T follicular helper cell (primary cell): ENCODE measurements at places on chromosomes 3 and 15.

DNA sequence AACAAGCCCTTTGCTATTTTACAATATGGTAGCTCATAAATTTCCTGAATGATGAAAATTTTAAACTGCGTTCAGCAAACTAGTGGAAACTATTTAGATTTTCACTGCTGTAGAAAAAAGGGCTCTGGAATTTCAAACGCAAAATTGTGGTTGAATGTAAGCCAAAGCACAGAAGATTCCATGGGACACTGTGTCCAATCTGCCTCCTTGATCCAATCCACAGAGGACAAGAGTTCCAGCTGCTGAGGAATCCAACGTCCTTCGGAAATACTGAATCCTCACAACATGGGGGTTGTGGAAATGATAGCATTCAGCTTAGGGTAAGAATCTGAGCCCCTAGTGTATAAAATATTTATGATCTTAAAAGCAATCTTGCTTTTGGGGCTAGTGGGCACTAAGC lies 161.0 kb downstream of the PLD1 start:
- DNase-seq, result no peak

- no peak for DNase-seq
These were observed 139.0 kb downstream of the MCTP2 start for GRCh38 chr15:94370206-94370935.

DNA sequence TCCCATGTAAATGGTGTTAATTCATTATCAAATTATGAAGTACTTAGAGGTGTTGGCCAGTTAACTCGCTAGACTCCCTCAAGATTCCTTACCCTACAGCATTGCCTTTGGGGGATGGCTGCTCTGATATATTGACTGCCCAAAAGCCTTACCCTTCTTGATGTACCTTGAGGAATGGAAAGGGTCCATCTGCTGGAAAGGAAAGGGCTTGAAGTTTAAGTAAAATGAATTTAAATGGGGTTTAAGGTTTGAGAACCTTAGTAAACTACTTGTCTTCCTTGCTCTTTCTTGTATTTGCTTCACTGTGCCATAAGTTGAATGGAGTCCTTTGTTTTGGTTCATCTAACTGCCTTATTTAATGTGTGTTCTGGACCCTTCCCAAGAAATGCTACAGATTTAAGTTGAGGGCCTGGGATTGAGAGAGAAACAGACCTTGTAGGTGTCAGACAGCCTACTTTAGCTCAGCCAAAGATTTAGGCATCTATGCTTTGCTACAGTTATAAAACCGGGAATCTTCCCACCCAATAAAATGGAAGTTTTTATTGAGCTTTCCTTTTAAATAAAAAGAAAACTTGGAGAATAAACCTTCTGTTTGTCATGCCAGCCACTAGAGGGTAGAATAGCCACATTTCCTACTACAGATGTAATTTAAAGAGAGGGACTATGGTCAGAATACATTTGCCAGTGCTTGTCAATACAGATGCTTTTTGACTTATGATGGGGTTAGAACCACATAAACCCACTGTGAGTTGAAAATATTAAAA lies 25.3 kb downstream of the CMSS1 start:
- no peak for DNase-seq

DNA sequence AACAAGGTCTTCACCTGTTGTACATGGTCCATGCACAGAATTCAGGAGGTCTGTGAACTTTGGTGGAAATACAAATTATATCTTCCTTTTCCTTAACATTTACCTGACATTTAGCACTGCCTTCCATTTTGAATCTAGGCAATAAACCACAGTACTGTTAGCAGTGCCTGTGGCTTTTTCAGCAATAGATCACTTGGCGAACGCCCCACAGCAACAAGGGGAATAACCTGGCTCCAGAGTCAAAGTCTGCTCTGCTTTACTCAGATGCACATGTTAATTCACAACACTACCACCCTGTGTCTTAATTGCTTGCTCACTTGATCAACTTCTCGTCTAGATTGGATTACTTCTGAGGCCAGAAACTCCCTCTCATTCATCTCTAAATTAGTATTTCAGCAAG lies 414.6 kb upstream of the PROK2 start:
- no peak for DNase-seq

DNA sequence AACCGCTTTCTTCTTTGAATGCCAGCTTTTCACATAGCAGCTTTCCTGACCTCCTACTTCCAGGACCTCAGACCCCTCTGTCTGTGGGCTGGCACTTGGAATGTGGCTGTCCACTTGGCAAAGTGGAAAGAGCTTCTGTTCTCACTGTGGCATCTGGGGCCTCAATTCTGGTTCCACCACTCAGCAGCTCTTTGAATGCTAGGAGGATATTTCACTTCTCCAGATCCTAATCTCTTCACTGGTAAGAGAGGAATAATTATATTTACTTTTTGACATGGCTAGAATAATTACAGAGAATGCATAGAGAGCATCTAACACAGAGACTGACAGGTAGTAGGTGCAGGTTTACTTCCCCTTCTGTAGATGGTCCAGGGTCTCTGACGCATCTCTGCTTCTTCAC lies 405.9 kb downstream of the LPP start:
- no peak for DNase-seq

DNA sequence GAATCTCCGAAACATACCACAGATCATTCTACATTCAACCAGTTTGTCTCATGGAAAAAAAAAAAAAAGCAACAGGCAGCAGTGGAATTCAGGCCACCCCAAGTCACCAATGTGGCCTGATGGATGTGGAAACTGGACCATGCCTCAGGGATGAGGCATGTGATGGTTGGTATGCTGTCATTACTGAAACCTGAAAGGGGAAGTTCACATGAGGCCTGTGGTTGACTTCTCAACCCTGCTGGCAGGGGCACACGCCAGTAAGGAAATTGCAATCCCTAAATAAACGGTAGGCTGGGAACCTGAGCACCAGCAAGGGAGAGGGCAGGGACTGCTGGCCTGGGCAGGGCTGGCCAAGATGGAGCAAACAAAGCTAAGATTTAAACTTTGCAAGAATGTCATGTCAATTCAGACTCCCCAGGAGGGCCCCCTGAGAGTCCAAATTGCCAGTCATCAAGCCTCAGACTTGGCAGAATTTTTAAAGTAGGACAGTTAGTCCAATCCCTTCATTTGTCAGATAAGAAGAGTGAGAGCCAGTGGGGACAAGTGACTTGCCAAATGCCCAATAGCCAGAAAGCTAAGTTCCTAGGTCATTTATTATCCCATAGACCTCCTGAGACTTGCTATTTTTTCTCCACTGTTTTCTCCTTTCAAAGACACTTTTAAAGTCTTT lies 310.4 kb downstream of the ERC2 start:
- no peak for DNase-seq

DNA sequence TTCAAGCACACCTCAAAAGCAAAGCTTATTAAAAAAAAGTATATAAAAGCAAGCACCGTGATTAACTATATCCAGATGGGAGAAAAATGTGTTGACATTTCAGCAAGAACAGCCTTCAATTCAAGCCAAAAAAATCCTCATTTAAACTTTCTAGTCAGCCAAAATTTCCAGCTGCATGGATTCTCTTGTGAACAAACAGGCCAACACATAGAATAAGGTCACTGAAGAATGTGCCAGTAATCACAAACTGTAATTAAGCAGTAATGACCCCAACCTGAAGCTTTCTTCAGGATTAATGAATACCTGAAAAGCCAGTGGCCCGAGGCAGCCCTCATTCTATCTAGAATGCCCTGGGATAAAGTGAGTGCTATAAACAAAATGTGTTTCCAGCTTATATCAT lies 130.7 kb upstream of the KCNMB2 start:
- no peak for DNase-seq

DNA sequence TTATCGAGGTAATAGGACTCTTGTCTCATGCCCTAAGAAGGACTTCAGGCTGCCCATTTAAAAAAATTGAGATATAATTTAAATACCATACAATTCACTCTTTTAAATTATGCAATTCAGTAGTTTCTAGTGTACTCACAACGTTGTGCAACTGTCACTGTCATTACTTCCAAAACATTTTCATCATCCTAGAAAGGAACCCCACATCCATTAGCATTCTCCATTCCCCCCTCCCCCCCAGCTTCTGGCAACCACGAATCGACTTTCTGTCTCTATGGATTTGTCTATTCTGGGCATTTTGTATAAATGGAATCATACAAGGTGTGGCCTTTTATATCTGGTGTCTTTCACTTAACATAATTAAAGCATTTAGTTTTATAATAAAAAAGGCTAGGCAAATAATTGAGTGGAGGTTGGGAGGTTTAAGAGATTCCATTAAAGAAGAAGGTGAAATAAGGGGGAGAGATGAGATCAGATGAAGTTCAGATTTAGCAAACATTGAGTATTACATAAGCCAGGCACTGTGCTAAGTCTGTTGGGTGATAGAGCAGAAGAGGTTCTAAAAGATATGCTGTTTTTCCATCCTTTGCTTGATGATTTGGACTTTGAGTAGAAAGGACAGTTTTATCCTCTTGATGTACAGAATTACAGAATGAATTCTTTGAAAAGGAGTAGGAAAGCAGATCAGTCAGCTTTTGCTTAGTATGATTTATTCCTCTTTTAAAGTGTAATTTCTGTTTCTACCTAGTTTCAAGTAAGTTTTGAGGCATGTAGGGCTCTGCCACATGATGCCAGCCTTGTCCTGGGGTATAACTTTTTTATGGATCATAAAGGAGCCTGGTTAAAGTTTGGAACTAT lies 36.3 kb downstream of the UBE2E2 start:
- no peak for DNase-seq

DNA sequence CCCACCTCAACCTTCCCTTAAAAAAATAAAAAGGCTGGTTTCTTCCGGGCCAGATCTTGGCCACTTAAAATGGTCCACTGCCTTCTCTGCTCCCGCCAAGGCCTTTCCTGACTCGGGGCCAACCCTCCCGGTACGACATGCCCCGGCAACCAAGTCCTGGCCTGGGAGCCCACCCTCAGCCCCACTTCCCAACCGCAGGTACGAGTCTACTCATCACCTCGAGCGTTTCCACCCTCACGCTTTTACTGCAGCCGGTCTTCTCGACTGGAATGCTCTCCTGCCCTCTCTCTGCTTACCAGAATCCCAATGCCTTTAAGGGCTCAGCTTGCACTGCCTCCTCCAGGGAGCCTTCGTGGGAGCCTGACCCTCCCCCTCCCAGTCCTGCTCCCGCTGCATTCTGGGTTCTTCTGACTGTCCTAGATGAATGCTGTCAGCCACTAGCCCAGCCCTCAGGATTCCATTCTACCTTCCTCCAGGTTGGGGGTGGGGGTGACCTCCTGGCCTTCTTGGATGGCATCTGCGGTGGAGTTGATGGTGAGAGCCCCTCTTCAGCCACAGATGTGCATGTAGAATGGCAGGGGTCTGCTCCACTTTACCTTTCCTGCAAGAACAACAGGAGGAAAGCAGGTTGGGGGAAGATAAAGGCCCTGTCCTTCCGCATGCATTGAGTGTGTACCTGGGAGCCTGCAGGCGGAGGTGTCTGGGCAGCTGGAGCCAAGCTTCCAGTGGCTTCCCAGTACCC lies 1.1 kb upstream of the CSRNP1 start:
- no peak for DNase-seq

DNA sequence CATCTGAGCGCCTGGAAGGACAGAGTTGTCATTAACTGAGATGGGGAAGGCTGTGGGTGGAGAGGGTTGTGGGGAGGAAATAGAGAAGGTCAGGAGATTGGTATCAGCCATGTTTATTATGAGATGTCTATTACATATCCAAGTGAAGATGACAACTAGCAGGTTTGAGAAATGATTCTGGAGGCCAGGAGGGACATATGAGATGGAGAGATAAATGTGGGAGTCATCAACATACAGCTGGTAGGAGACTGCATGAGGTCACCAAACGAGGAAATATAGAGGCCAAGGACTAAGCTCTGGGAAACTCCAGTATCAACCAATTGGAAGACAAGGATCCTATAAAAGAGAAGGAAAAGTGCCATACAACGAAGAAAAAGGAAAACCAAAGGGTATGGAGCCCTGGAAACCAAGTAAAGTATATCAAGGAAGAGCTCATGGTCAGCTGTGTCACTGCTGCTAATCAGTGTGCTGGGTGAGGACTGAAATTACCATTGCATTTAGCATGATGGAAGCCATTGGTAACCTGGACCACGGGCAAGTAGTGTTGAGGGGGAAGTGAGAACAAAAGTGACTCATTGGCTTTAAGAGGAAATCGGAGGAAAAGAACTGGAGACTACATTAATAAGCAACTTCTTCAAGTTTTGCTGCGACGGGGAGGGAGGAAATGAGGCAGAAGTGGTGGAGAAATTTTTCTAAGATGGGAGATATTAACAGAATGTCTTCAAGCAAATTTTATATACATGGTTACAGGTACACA lies 14.0 kb upstream of the UACA start:
- DNase-seq, result no peak

- DNase-seq, result no peak
These were observed 306.2 kb upstream of the DPPA4 start for GRCh38 chr3:109643590-109643989.

DNA sequence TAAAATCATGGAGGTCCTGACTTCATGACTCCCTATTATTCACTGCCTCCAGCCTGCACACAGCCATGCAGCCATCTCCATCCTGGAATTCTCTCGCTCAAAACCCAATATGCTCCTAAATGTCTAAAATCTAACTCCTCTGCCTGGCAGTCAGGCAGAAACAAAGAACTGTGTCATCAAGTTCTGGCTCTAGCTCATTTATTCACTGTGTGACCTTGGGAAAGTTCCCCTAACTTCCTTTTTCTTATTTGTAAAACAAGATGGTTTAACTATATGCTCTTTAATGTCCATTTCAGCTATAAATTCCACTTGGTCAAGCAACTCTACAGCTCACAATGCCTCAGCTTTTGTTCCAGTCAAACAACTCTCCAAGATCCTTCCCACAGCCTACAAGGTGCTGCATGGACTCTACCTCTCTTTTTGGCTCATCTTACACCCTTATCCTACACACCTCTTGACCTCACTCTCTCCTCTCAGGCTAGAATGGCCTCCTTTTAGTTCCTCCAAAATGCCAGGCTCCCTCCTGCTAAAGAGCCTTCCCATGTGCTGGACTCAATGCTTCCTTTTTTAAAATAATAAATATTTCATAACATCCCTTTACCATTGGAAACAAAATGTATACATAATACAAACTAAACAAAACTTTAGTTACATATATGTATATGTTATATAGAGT lies 16.4 kb downstream of the PIK3CB start:
- DNase-seq, result no peak

DNA sequence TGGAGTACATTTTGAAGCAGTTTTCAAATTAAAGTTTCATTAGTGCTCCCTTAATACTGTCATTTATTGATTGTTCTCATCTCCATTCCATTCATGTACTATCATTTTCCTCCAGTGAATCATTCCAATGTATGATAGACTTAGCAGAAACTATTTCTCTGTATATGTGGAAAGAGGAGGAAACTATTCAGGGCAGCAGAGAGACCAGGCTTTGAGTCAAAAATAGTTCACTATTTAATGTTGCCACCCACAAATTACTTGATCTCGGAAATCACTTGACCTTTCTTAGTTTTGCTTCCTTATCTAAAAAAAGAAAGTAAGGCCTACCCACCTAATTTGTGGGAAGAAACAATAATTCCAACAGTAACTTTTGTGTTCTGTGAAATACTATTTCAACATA lies 610.5 kb upstream of the ZNF385D start:
- no peak for DNase-seq
